Ovary (tissue), 10 donors: ENCODE measurements at places on chromosomes 1 and 21.

DNA sequence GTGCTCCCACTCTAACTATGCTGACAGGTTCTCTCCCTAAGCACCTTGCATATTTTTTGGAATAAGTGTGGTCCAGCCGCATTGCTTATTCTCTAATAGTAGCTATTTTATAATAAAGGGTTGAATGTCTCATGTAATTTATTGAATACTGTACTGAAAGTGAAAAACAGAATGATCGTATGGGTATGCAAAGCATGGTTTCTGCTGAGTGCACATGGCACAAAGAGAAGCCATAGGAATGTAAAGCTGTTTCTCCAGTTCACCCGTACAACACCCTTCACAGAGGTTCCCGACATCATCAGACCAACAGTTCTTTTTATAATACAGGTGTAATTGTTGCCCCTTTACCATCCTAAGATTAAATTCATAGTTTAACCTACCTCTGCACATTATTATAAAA, 8.9 kb upstream of the HAO2 start:
- no peaks in the 10 kb centered on the region for H3K36me3 ChIP-seq
- no peaks in the 10 kb centered on the region for H3K27me3 ChIP-seq
- no peak overlapping the region for H3K4me3 ChIP-seq
- no peak overlapping the region for H3K27ac ChIP-seq
- DNase-seq = no peak
- no peaks in the 10 kb centered on the region for H3K4me1 ChIP-seq

GRCh38 chr1:166511761-166512160, 327.5 kb upstream of the POGK start:
- no peaks in the 10 kb centered on the region for H3K27me3 ChIP-seq
- H3K27ac ChIP-seq = no peak overlapping the region
- DNase-seq = no peak

DNA sequence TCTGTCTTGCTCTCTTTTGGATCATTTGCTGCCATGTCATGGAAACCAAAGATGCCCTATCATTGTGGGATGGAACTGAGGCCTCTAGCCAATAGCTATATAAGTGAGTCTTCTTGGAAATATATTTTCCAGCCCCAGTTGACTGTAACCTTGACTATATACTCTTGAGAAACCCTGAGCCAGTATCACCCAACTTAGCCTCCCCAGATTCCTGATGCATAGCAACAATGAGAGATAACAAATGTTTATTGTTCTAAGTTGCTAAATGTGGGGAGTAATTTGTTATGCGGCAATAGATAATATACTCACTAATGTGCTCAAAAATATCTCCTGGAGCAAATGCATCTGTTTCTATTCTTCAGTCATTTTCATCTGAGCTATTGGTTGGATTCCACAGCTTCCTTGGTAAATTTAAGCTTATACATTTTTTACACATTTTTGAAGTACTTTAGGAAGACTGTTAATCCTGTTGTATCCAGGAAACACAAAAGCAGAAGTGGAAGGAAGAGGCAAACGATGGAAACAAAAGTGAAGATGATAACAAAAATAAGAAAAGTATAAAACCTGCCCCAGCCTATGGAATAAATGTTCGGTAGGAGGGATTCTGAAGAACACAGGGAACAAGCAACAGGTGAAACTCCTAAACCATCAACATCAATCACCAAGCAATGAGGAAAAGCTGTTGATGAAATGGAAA, 6.3 kb upstream of the SRRM1 start:
- no peaks in the 10 kb centered on the region for H3K36me3 ChIP-seq
- no peak overlapping the region for H3K4me3 ChIP-seq
- H3K27ac ChIP-seq = no peak overlapping the region
- peaks cover 2% of the 10 kb centered on the region for H3K4me1 ChIP-seq
- no peaks in the 10 kb centered on the region for H3K27me3 ChIP-seq

DNA sequence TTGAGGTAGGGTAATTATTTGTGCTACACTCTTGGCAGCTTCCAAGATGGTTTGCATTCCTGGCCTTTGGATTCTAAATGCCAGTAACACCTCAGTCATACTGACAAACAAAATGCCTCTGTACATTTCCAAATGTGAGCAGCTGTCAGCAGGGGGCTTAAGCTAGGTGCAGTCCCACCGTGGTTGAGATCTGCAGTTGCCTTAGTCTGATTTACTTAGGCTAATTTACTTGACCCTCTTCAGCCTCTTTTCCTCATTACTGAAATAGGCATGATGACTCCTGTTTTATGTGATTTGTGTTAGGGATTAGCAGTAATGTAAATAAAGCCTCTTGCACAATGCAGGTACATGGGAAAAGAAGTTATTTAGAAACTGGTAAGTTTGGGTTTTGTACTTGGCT, 13.5 kb upstream of the SPATA1 start:
- H3K27me3 ChIP-seq = no peaks in the 10 kb centered on the region
- H3K4me1 ChIP-seq = no peaks in the 10 kb centered on the region
- no peak overlapping the region for H3K4me3 ChIP-seq
- no peaks in the 10 kb centered on the region for H3K36me3 ChIP-seq
- no peak overlapping the region for H3K27ac ChIP-seq

GRCh38 chr1:26372039-26372438, 511 bp downstream of the ZNF683 start:
- no peaks in the 10 kb centered on the region for H3K27me3 ChIP-seq
- no peak overlapping the region for H3K4me3 ChIP-seq
- no peaks in the 10 kb centered on the region for H3K36me3 ChIP-seq
- no peaks in the 10 kb centered on the region for H3K4me1 ChIP-seq
- DNase-seq = no peak
- H3K27ac ChIP-seq = no peak overlapping the region

DNA sequence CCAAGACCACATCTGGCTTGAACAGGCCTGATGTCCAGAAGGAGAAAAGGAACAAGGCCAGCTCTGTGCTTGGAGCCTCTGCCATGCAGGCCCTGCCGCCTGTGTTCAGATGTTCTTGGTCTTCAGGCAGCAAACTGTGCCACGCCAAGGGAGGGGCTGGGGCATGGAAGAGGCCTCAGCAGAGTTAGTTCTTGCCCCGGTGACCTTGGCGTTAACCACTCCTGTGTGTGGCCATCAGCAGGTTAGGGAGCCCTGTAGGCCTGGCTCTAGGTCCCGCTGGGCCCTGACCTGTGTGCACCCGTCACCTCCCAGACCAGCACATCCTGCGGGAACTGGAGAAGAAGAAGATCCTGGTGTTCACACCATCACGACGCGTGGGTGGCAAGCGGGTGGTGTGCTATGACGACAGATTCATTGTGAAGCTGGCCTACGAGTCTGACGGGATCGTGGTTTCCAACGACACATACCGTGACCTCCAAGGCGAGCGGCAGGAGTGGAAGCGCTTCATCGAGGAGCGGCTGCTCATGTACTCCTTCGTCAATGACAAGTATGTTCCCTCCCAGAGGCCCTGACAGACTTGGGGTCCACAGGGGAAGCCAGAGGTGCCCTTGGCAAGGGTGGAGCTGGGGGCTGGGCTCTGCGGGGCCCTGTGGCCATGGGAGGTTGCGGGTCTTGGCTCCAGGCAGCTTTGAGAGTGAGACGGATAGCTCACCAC, 7.1 kb downstream of the ZC3H12A start:
- H3K36me3 ChIP-seq = no peaks in the 10 kb centered on the region
- no peak overlapping the region for H3K4me3 ChIP-seq
- no peak overlapping the region for H3K27ac ChIP-seq
- H3K4me1 ChIP-seq = peaks cover 23% of the 10 kb centered on the region
- DNase-seq = no peak
- H3K27me3 ChIP-seq = no peaks in the 10 kb centered on the region

- peaks cover 23% of the 10 kb centered on the region for H3K4me1 ChIP-seq
- H3K27me3 ChIP-seq = no peaks in the 10 kb centered on the region
- H3K4me3 ChIP-seq = no peak overlapping the region
- no peaks in the 10 kb centered on the region for H3K36me3 ChIP-seq
- no peak for DNase-seq
Measured at GRCh38 chr1:27539901-27540861, 50.2 kb upstream of the WASF2 start.

DNA sequence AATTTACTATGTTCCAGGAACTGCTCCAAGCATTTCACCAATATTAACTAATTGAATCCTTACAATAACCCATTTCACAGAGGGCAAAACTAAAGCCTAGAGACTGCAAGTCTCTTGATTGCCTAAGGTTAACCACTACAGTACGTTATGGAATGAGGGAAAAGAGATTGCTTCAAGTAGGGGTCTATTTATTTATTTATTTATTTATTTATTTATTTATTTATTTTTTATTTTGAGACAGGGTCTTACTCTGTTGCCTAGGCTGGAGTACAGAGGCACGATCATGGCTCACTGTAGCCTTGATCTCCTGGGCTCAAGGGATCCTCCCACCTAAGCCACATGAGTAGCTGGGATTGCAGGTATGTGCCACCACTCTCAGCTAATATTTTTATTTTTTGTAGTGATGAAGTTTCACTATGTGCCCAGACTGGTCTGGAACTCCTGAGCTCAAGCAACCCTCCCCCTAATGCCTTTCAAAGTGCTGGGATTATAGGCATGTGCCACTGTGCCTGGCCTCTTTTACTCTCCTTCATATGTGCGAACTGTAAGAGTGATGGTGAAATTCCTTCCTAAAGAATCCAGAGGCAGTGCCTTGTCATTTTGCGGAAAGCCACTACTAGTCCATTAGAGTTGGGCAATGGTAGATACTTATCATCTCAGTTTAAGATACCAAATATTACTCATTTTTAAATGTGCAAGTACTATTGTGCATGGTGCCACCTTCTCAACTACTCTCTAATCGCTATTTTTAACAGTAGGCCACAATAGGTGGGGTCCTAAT, 65.7 kb upstream of the CYP2J2 start:
- no peaks in the 10 kb centered on the region for H3K27me3 ChIP-seq
- H3K27ac ChIP-seq = no peak overlapping the region
- H3K4me3 ChIP-seq = no peak overlapping the region
- H3K36me3 ChIP-seq = no peaks in the 10 kb centered on the region
- peaks cover 9% of the 10 kb centered on the region for H3K4me1 ChIP-seq
- DNase-seq = no peak
